NAMALWA (cell line): ENCODE measurements at places on chromosomes 1 and 21.

DNA sequence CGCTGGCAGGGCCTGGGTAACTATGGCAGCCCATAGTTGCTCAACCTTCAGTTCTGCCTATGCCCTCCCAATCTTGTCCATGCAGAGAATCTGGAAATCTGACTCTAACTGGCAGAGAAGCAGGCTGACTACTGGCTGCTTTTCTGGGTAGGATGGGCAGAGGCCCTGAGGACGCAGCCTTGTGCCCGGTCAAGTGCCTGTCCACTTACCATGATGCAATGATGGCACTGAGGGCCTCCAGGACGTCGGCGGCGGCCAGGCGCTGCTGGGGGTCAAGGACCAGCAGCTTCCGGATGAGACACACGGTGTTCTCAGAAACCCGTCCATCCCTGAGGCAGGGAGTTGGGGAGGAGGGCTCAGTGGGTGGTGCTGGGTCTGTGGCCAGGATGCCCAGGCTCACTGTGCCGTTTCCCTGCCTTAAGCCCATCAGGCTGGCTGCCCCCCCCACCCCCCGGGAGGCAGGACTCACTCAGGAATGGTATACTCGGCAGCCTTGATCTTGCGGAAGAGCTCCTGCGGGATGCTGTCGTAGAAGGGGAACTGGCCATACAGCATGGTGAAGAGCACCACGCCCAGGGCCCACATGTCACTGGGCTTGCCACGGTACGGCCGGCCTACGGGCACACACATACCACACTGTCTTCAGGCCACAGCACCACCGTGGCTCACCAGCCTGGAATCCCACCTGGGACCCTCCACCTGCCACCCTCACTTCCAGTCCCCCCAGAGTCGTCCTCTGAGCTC is 20.4 kb upstream of the EVA1B start:
- DNase-seq = no peak

GRCh38 chr1:59230622-59231021 is 66.3 kb upstream of the FGGY start:
- DNase-seq = no peak

GRCh38 chr1:192453360-192453992 is 122.1 kb upstream of the RGS1 start:
- no peak for DNase-seq

DNA sequence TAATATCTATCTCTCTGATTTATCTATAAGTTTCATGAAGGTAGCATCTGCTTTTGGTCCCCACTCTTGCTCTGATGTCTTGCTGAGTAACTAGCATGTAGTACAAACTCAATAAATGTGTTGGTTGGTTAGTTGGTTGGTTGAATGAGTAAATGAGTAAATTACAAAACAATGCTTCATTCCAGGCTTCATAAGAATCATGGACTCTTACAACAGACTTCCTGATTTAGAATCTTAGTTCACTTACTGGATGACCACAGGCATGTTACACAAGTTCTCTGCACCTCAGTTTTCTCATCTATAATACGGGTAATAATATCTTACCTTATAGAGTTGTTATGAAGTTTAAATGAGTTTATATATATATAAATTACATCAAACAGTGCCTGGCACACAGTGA is 98.6 kb downstream of the ZNF281 start:
- DNase-seq = no peak

GRCh38 chr1:198970916-198971315 is 332.1 kb downstream of the PTPRC start:
- DNase-seq = no peak

DNA sequence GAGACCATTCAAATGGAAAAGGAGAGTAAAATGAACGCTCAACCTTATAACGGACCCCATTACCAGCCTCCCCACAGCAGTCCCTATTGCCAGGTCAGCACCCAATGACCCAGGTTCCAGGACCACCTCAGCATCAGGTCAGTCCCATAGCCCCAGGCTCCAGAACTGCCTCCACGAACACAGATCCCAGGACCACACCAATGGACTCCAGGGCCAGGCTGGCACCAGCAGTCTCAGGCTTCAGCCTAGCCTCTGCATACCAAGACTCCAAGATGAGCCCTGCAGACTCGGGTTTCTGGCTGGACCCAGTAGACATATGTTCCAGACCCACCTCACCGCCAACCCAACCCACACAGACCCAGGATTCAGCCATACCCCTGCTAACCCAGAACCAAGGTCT is 625.0 kb upstream of the RGS18 start:
- no peak for DNase-seq
